ENCODE measurements at places on chromosomes 6 and 20.

- DNase-seq: no peak
Measured at GRCh38 chr6:111980143-111980542, 73.8 kb upstream of the CCN6 start.

- DNase-seq: no peak
Measured at GRCh38 chr6:16759181-16759645, 2.0 kb downstream of the ATXN1 start.

DNA sequence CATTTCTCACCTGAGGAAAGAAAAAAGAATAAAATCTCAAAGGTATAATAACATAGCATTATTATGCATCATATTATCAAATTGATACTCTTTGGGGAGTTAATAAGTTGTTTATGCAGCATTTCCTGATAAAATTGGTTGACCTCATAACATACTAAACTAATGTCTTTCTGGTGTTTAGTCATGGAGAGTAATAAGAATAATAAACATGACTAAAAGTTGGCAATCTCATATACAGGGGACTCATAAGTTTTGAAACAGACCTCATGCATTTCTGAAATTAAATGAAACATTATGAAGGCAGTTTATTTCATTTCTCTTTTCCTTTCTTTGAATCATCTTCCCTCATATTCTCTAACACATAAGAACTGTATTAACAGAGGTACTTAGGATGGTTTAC lies 60.5 kb upstream of the PRDM1 start:
- DNase-seq: no peak

DNA sequence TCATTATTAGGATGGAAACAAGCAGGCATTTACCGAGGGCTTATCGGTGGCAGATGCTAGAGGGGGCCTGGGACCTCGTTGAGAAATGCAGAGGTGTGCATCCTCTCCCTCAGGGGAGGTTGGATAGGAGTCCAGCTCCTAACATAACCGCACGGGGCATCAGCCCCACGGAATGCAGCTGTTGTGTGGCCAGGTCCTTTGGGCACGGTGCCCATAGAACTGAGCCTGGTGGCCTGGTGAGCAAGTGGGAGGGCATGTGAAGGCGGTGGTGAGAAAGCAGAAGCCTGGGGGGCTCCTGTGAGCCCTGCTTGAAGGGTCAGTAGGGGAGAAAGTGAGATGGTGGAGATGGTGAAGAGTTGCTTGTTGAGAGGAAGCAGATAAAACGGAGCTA lies 143.7 kb downstream of the CDH26 start:
- DNase-seq: no peak

DNA sequence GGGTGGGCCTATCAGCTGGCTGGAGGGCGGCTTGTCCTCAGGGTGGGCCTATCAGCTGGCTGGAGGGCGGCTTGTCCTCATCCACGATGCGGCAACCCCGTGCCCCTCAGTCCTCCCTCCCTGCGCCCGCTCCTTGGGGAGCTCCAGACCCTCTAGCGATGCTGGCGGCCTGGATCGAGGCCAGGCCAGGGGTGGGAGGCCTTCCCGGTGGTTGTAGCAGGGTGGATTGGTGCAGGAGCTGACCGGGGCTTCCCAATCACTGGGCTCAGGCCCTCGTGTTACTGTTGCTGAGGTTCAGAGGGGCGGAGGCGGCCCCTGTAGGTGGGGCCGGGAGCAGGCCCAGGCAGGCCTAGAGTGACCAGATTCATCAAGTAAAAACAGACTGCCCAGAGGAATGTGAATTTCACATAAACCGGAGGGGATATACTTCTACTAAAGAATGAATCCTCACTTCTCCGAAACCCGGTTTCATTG lies 8.8 kb downstream of the SLC17A9 start:
- DNase-seq: no peak

- no peak for DNase-seq
Measured at GRCh38 chr6:121651420-121651819, 216.0 kb downstream of the GJA1 start.

- DNase-seq: no peak
Measured at GRCh38 chr6:157674061-157674460, 149.0 kb upstream of the SNX9 start.

- DNase-seq: peak; percentile 42
Measured at GRCh38 chr6:142902636-142903053, 42.3 kb downstream of the HIVEP2 start.

GRCh38 chr6:164410017-164410416 lies 899.4 kb downstream of the C6orf118 start:
- no peak for DNase-seq

DNA sequence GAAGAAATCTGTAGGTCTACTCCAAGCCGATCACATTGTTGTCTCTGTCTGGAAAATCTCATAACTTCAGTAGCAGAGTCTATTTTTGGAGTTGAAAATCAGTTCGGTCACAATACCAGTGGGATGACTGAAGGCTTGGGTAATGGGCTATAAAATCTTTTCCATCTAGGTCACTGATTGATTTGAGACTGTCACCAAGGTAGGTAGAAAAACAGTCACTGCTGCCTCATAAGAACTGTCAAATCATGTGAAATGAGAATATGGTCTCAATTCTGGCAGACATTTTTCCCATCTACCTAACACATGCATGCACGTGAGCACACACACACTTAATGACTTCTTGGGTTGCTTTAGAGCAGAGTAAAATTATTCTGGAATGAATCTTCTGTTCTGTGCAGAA lies 1162.8 kb upstream of the CITED2 start:
- no peak for DNase-seq

DNA sequence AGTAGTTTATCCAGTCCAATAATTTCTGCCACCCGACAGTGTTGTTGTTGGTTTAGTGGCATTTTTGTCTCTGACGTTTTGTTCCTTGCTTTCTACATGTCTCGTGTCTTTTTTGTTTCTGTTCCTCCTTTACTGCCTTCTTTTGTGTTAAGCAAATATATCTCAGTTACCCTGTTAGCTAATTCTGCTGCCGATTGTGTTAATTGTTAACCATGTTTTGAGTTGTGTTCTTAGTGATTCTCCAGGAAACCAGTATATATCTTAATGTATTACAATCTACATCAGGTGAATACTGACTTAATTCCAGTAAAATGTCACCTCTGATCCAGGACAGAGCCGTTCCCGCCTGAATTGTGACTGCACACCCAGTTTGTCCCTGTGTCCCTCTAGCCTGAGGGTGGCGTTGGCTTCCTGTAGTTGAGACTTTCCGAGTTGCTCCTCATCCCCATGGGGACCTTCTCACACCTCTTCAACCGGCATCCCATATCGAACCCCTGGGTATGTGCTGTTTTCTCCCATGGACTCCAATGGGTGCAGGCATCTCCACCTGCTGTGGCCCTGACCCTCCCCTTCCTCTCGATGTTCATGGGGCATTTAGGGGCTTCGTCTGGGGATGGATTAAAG lies 35.8 kb upstream of the BHLHE23 start:
- DNase-seq: no peak

GRCh38 chr20:17621229-17621968 lies 51.5 kb downstream of the DSTN start:
- DNase-seq: no peak

Data from NCI-H345 (cell line).